ENCODE measurements at places on chromosomes 4 and X.
A peak's percentile ranks its signal among the peaks of the same experiment; 100 is the strongest.

DNA sequence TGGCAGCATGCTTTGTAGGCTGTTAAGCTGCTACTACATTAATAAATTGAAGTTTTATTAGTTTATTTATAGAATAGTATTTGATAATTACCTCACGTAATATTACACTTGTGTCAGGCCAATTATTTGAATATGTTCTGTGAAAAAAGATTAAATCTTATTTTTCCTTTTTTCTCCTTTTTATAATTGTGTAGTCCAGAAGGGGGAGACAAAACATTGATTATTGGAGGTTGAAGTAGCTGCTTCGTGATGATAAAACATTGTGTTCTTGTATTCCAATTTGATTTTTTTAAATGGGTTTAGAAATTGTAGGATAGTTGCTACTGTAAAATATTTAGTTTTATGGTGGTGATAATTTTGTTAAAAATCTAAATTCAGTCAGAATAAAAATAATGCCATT is 85.7 kb downstream of the DIAPH2 start:
- peak; percentile 36 for DNase-seq

DNA sequence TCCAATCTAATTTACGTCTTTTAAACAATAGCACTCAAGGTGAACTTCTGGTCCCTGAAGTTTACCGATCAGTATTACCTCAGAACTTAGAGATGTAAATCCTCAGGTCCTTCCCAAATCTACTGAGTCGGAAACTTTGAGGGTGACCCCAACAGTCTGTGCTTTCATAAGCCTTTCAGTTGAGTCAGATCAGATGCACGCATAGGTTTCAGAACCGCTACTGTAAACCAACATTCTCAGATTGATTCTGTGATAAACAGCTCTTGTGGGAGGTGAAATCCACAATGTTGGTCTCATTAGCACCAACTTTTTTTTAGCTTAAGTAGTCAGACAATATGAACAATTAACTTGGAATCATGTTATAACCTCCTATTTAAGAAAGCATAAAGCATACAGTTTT is 86.0 kb downstream of the WWC2 start:
- DNase-seq, result no peak

- peak; percentile 44 for DNase-seq
Measured at GRCh38 chr4:76219299-76220055, 5.9 kb upstream of the SCARB2 start.

DNA sequence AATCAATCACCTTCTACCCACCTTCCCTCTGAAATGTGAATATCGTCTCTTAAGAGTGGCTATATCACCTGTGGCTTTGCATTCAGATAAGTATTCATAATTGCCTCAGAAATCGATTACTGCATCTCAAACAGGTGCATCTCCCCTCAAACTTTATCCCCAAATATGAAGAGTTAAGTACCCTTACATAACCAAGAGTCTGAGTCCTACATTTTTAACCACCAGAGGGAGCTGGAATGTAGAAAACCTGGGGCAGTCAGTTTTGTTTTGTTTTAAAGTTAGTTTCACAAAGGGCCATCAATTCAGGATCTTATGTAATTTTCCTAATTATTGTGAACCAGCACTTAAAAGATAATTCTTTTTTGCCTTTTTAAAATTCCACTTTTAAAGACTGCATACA is 5.7 kb downstream of the TCEANC start:
- peak; percentile 60 for DNase-seq

- DNase-seq, result no peak
Measured at GRCh38 chr4:147044241-147044640, 98.6 kb upstream of the TTC29 start.

GRCh38 chrX:32370456-32371205 is 840.7 kb downstream of the DMD start:
- DNase-seq, result no peak

GRCh38 chr4:45946699-45947098 is 177.2 kb downstream of the GABRG1 start:
- no peak for DNase-seq

GRCh38 chr4:151690876-151691275 is 69.9 kb downstream of the GATB start:
- no peak for DNase-seq

DNA sequence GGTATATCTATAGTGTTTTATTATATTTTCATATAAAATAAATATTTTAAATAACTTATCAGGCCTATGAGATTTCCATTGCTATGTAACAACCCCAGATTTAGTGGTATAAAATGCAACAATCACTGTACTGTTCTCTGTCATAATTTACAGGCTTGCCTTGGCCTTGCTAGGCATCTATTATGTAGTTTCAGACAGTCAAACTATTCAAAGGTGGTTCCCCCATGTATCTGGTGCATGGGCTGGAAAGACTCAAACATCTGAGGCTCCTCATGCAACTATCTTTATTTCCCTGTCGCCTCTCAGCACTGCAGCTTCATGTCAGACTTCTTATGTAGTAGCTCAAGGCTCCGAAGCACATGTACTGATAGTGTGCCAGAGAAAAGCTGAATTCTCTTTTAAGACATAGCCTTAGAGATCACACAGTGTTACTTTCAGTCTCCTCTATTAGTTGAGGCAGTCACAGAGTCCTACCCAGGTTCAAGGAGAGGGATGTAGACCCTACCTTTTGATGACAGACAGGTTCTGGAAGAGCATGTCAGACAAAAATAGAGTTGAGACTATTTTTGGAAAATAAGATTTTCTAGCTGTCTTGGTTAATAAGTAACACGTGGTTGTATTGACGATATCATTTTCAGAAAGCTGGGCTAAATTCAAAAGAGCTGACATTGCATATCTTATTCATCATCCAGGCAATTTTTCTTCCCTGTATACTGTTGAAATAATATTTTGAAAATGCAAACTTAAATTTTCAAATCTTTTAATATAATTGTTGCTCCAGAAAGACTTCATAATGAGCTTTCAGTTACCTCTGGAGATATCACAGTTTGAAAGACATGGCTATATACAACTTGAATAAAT is 19.4 kb downstream of the MTTP start:
- no peak for DNase-seq

- no peak for DNase-seq
Measured at GRCh38 chr4:139458999-139459398, 5.1 kb downstream of the RAB33B start.

DNA sequence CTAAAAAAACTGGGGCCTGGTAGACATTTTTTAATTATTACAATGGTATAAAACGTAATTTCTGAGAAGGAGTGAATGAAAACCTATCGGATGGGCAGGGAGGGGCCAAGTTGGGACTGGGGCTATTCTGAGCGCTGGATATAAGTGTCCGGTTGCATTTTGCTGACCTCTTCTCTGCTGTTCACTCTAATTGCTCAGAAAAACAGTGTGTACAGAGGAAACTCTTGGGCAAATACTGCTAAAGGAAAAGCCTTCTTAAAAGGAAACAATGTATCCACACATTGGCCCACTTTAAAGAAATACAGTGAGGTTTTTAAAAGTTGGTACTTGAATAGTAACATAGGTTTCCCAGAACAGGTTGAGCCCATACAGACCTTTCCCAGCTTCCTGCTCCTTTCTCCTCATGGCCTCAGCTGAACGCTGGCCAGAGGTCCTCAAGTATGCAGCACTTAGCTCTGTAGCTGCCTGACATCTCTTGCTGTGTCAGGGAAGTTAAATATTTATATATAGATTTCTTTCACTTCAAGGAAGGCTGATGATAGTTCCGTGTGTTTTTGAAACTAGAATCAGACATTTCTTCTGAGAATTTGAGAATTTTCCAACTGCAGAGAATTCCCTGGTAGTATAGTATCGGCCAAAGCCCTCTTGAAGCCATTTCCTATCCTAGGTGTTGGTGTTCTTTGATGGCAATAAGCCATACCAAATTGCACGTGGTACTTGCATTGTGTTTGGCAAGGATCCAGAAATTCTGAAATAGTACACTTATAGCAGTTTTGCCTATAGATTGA is 97.1 kb upstream of the SLC4A4 start:
- peak; percentile 15 for DNase-seq

DNA sequence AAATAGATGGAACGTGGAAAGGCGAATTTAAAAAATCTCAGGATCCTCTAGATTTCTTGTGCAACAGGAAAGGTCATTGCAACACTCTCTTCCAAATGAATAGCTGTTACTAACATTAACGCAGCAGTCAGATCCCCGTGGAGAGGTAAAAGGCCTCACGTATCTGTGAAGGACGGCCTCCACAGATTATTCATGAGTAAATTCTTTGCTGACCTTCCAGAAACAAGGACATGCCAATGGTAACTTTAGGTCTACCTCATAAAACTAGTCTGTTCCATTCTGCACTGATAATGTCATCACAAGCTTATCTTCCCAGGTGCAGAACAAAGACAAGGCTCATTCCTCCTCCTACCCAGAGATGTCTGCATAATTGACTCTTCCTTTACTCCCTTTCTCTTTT is 16.1 kb upstream of the REPS2 start:
- no peak for DNase-seq

GRCh38 chr4:147054228-147054872 is 108.7 kb upstream of the TTC29 start:
- no peak for DNase-seq

DNA sequence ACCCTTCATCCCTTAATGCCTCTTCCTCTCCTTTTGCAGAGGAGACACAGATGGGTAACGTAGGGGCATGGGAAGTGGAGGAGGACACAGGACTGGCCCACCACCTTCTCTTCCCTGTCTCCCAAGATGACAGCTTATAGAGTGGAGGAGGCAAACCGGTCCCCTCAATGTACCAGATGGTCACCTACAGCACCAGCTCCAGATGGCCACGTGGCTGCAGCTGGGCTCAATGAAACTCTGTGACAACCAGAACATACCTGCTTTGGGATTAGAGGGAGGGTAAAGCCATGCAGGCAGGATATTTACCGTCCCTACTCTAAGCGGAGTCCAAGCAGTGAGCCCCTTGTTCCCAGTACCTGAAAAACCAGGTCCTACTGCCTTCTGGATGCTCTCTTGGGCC is 7.5 kb upstream of the KLHL15 start:
- DNase-seq, result no peak

DNA sequence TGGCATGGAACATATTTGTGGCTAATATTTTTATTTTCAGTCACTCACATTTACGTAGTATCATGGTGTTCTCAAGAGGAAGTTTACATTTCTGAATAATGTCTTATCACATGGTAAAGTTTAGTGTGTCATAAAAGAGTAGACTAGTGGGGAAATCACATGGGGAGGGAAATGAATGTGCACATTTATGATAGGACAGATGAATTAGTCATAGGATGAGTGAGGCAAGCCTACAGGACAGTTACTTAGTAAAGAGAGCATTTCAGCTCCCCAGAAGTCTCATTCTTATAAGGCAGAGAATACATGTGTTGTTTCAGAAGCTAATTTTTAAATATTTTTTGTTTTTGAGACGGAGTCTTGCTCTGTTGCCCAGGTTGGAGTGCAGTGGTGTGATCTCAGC is 6.2 kb downstream of the GK start:
- peak; percentile 31 for DNase-seq

DNA sequence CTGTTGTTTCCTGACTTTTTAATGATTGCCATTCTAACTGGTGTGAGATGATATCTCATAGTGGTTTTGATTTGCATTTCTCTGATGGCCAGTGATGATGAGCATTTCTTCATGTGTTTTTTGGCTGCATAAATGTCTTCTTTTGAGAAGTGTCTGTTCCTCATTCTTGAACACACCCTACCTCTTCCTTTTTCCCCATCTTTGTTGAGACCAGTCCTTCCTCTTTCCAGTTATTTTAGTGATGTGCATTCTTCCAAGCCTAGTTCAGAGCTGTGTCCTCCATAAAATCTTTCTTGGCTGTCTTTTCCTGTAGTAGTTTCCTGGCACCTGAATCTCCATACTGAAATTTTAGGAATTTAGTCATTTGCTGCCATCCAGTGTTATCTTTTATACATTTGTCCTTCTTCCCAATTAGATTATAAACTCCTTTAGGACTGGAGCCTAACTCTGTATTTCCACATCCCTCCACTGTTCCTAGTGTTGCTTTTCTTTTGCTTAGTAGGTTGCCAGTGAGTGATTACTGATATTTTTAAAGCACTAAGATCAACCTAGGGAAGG is 11.4 kb downstream of the FHIP1A start:
- no peak for DNase-seq

DNA sequence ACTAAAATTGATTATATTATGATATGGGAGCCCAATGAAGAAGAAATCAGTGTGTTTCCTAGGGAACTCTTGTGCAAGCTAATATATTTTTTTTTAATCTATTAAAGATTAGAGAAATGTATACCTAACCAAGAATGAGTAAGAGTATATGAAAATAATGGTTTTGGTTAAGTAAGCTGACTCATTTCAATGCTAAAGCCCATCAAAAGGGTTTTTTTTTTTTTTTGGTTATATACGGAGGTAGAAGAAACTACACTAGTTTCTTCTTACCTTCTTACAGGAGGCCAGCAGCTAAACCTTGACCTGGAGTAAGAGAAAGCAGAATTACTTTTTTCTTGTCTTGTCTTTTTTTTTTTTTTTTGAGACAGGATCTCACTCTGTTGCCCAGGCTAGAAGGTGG is 27.5 kb downstream of the RUFY3 start:
- DNase-seq, result no peak

GRCh38 chr4:37917388-37917787 is 26.5 kb downstream of the TBC1D1 start:
- DNase-seq, result no peak

DNA sequence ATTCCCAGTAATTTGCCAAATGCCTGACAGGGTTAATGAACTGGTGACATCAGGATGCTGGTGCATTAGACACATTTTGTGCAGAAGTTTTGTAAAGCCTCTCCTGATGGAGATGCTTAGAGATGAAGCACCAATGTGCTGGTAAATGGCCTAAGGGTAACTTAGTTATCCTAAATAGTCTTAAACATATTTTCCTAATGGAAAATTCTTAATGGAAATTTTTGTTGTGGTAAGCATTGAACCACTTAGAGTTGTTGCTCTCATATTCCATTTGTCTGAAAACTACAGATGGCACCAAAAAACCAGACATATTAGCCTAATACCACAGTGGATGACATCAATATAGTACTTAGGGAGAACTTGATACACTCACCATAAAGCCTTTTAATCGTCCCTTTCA is 154.5 kb upstream of the ANK2 start:
- no peak for DNase-seq

DNA sequence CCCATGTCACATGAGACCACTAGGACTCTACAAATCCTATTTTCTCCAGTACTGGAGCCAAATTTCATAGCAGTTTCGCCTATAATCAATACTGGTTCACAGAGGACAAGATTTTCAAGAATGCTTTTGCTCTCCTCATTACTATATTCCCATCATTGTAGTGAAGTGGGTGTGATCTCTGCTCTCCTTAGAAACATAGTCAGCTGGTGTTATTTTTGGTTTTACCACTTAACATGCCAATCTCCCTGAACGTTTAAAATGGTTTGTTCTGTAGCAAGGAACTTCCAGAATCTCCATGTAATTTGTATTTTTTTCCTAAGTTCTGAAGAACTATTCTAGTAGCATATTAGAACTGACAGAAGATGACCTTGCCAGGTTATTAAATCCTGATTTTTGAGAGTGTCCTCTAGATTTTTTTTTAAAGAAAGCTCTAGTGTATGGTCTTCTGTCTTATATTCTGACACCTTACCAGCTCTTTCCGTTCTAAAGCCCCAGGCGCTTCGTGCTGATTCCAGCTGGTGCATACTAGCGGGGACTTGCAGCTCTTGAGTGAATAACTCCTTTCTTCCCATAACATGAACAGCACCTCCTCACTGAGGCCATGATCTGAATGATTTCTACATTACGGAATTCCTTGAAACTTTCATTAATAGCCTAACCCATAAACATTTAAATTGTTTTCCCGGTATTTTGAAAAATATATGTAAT is 1372.9 kb downstream of the TECRL start:
- no peak for DNase-seq
